Retina (tissue), 1 donor: ENCODE measurements at places on chromosomes 2 and 18.

- no peak for DNase-seq
Observed at GRCh38 chr2:39153312-39153711, 32.5 kb upstream of the SOS1 start.

- no peak for DNase-seq
Observed at GRCh38 chr2:112783187-112783714, 1.0 kb downstream of the IL1A start.

DNA sequence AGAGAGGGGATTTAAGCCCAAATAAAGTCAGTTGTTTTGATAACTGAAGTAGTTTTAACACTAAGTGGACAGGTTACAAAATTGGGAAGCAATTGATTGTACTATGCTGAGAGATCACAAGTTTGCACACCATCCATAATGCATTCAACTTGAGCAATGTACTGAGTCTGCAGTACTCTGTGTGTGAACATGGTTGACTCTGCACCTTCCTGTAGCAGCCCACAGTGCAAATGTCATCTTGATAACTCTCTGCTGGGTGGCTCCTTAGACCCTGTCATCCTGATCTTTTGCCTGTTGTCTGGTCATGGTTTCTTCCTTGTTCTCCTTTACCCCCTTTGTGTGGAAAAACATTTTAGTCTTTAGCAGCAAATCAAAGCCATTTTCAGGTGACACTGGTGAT lies 168.0 kb downstream of the ARHGAP15 start:
- DNase-seq = no peak

DNA sequence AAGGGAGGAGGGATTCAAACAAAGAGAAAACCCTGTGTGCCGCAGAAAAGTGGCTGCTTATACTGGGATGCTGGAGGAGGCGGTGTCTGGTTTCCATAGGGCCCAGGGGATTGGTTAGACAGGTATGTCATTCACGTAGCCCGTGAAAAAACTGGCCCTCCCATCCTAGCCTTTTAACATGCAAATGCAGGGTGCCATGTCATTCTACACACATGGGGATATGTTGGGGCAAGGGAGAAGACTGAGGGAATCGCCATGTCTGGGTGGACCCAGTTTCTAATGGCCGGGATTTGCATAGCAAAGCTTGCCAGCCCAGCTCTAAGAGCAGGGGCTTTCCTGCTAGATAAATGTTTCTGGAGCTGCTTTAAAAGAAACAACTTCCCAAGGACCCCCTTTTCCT lies 8.2 kb upstream of the RNU2-63P start:
- DNase-seq = no peak

DNA sequence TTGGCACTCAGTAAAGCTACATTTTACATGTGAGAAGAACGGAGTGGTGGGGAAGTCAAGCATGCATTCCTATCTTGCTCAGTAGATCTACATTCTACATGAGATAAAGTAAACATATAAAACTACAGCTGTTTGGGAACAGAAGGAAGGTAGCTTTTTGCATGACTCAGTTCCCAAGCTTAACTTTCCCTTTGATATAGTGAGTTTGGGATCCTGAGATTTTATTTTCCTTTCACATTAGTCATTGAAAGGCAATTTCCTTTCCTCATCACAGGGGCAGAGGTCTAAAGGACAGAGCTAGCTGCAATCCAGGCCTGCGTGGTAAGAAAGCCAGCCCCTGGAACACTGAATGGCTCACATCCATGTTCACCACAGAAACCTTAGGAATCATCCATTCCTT lies 257.2 kb downstream of the SRBD1 start:
- DNase-seq = no peak

- no peak for DNase-seq
Observed at GRCh38 chr2:52312486-52312885, 1280.6 kb upstream of the NRXN1 start.

DNA sequence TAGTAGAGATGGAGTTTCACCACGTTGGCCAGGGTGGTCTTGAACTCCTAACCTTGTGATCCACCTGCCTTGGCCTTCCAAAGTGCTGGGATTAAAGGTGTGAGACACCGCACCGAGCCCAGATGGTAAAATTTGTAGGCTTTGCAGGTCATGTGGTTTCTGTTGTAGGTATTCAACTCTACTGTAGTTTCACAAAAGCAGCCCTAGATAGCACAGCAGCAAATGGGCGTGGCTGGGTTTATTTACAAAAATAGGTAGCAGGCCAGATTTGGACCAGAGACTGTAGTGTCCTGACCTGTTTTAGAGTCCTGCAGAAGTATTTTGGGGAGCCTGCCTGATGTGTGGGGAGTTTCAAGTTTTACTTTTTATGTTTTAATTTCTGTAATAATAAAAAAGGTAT lies 84.1 kb upstream of the RASGRP3 start:
- no peak for DNase-seq

GRCh38 chr18:74996055-74996454 lies 212.9 kb downstream of the PTGR3 start:
- DNase-seq = no peak

DNA sequence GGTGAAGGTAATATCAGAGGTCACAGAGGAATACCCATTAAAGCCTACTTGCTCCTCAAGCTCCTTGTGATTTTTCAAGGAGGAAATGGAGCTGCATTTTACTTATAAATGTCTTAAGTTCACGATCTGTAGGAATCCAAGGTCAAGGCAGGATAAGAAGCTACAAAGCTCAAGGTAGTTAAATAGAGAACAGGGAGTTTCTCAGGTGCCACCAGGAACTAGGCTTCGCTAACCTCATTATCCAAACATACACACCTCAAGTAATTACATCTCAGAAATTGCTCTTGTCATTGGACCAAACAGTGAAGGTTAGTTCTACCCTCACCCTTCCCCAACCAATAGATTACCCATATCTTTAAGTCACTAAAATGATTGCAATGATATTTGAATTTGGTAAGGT lies 317.4 kb upstream of the HNRNPA3 start:
- no peak for DNase-seq

- DNase-seq = no peak
Observed at GRCh38 chr2:227817850-227818674, 4.4 kb downstream of the CCL20 start.

- DNase-seq = no peak
Observed at GRCh38 chr2:102168026-102168771, 18.6 kb upstream of the IL1RL2 start.

DNA sequence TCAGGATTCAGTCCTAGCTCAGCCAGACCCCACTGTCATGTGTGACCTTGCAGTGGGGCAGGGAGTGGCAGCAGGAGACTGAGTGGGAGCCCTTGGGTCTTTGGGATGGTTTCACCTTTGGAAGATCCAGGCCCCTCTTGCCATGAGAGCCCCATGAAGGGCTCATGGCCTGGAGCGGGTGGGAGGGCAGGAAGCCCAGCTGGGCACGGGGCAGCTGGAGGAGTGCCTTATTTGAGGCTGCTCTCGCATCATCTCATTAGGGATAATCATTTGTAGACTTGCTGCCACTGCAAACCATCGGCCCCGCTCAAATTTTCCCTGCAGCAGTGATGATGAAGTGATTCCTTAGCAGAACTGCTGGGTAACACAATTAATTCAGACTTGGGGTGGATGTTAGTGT lies 73.9 kb downstream of the TGOLN2 start:
- no peak for DNase-seq

DNA sequence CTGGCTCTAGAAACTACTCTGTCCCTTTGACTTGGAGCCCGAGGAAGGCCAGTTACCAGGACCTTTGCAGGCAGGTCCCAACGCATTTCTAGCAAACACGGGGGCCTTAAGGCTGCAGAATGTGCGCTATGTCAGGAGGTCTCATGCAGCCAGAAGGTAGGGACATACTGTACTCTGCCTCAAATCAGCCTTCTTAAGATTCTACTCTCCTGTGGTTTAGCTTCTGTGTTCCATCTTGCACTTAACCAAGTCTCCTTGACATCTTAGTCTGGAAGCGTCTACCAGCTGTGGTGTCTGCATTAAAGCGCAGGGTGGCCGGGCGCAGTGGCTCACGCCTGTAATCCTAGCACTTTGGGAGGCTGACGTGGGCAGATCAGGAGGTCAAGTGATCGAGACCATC lies 65.5 kb downstream of the STEAP3 start:
- no peak for DNase-seq

- DNase-seq = no peak
Observed at GRCh38 chr2:107392241-107392704, 434.4 kb upstream of the RGPD4 start.

DNA sequence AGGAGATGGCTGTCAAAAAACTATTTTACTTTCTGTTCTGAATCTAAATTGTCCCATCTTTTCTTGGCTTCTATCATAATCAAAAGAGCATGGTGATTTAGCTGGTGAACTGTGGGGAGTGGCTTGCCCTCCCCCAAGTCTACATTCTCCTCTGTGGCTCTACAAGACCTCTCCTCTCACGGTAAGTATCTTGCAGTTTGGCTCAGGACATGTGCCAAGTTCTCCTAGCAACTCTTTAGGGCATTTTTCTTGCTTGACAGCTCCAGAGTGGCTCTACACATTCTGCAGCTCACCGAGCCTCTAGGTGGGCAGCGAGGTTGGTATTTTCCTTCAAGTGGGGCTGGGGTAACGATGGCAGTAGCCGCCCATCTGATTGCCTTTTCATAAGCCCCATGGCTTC lies 29.1 kb downstream of the SLC4A5 start:
- DNase-seq = no peak

- no peak for DNase-seq
Observed at GRCh38 chr2:189116979-189117378, 62.6 kb downstream of the COL5A2 start.

DNA sequence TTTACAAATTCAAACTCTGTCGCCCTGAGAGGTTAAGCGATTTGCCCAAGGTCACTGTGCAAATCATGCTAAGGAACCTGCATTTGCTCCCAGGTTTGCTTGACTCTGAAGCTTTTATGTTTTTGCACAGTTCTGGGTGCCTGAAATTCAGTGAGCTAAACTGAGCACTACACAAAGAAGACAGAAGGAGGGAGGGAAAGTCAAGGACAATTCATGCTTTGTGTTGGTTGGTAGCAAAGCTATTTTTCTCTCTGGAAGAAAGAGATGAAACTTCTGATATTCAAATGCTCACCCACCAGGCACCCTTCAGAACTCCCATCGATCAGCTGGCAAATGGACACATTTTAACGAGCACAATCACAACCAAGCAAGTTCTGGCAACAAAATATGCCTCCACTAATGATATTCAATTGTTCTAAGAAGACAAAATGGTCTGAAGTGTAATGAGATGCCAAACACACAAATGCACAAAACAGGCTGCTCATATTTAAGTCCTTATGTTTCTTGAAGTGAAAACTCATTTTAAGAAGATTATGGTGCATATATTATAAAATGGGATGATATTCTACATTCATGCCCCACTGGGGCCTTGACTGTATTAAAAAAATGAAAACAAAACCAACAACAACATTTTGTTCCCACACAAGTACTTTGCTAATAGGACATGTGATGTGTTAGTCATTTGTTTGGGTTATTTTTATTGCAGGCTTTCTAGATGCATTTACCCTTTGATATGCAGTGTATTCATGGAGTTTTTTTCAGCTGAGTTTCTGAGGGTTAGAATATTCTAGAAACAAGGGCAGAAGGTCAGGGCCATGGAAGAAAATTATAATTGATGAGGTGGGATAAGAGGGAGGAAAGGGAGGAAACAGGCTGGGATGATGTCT lies 445.6 kb upstream of the CELF4 start:
- no peak for DNase-seq

DNA sequence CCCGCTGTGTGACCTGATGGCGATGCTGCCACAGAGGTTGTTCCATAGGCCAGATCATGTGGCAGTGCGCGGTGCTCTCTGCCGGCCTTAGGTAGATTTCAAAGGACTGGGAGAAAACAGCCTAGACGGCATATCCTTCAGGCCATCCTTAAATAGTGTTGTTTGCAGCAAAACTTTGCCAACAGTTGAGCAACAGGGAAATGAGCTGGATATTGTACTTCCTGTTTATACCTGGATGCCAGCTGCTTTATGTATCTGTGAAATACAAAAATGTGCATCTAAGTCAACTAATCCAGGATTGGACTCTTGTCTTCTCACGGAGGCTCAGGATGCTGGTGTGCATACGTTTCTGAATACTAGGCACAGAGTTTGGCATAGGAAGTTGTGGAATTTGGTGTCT lies 107.1 kb downstream of the EML6 start:
- DNase-seq = no peak

DNA sequence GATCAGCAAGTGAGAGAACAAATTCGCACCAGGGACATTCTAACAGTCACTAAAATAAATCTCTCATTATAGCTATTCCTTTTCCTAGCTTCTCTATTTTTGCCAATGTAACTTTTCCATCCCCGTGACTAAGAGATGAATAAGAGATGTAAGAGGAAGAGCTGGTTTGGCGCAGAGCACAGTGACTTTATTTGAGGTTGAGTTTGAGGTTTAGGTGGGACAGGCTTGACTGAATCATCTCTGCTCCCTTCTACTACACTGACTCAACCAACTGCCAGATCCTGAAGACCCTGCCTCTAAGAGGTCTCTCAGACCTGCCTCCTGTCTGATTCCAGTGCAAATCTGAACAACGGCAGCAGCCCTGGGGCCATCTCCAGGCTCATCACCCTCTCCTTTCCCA lies 28.0 kb downstream of the RFX8 start:
- DNase-seq = no peak

- DNase-seq = no peak
Observed at GRCh38 chr18:57789759-57790158, 13.4 kb downstream of the ATP8B1 start.

DNA sequence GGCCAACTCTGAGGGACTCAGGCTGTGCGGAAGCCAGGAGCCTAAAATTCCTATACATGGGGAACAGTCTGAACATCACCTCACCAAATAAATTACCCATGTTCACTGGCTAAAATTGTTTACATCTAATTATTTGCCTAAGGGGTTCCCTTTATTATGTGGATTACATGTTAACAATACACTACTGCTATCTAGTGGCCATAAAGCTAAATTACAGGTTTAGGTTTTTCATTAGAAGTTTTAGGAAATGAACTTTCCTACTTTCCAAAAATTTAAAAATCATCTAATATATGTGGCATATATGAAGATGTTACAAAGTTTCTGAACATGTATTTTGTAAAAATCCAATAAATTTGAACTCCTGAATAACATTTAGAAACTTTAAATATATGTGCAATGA lies 40.3 kb downstream of the PLA2R1 start:
- no peak for DNase-seq

GRCh38 chr2:48750128-48750739 lies 5.3 kb downstream of the LHCGR start:
- no peak for DNase-seq

GRCh38 chr2:53740170-53740569 lies 27.4 kb upstream of the CHAC2 start:
- no peak for DNase-seq
